Stimulated activated CD4-positive, alpha-beta T cell treated with anti-CD3 and anti-CD28 coated beads, Interleukin-12 subunit alpha, Interleukin-12 subunit beta, amount 100 ng/mL, for 24 hours (primary cell): ENCODE measurements at places on chromosomes 3 and 15.

GRCh38 chr15:41872166-41872747, 21.6 kb downstream of the SPTBN5 start:
- DNase-seq = no peak

- no peak for DNase-seq
Measured at GRCh38 chr3:170496868-170497140, 78.1 kb downstream of the CLDN11 start.

DNA sequence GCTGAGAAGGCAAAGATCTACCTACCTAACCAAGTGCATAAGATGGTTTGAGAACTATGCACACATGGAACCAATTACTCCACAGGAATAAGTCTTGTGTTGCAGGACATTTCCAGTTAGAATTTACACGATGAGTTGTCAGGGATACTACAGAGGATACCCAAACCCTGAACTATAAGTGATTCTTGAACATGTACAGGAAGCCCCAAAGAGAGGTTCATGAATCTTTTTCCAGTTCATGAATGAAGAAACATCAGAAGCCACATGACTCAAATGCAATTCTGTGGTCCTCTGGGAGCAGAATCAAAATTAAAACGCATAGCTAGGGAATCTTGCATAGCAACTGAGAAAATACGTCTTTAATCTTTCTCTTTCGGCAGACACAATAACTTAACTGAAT, 114.1 kb upstream of the LMCD1 start:
- DNase-seq = no peak

GRCh38 chr3:122730240-122730639, 49.6 kb downstream of the PARP14 start:
- DNase-seq = no peak
